ENCODE measurements at places on chromosomes 3 and 15.
A peak's percentile ranks its signal among the peaks of the same experiment; 100 is the strongest.

DNA sequence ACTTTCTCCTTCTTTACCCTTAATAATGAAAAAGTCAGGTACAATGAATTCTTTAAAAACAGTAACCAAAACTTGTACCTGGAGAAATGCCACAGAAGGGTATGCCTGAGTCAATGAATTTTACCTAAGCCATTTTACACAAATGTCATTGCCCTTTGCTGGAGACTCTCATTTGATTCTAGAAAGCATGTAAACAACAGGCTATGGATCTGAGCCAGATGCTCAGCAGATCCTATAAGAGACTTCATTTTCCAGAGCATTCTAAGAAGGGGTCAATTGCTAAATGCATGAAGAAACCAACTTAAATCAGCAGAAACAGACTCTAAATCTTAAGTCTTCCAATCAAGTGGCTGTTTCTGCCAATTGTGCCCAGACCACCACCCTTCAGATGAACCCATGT is 83.8 kb upstream of the GALNT15 start:
- no peak for DNase-seq

DNA sequence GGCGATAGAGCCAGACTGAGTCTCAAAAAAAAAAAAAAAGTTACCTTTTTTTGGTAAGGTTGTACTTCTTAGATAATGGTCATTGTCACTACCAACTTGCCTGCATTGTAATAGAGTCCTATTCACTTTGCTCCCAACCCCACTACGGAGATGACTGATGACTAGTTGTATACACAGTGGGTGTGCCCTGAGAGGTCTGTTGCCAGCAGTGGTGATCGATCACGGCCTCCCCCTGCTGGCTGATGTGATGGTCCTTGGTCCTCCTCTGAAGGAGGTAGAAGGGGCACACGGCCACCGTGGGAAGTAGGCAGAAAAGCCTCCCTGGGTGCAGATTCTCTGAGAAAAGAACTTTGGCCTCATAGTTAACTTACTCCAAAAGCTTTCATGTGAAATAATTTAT is 10.7 kb downstream of the GCNT3 start:
- peak; percentile 37 for DNase-seq

DNA sequence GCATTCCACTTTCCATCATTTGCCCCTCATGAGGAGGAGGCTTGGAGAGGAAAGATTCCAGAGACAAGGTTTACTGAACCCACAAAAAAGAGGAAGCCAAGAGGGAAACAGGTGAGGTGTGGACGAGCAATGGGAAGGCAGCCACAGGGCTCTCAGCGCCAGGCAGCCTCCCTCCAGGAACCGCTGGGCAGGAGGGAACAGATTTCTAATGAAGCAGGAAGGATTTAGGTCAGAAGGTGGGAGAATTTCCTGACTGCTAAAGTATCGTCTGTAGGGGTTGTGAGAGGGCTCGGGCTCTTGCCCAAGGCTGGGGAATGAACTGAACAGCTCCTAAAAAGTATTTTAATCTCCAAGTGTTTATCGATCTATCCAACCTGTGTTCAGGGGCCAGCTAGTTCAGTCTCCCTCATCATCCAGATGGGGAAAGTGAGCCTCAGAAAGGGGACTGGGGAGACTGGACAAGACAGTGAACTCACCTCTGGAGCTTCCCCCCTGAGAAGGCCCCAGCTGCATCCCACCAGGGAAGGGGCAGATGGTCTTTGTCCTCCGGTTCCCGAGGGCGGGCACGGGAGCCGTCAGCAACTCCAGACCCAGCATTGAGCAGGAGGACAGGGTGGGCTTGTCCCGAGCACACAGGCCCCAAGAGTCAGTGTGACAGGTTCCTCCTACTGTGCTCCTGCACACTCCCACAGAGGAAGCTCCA is 10.5 kb downstream of the LOXL1 start:
- no peak for DNase-seq

GRCh38 chr3:156793400-156793799 is 32.8 kb upstream of the LEKR1 start:
- no peak for DNase-seq

DNA sequence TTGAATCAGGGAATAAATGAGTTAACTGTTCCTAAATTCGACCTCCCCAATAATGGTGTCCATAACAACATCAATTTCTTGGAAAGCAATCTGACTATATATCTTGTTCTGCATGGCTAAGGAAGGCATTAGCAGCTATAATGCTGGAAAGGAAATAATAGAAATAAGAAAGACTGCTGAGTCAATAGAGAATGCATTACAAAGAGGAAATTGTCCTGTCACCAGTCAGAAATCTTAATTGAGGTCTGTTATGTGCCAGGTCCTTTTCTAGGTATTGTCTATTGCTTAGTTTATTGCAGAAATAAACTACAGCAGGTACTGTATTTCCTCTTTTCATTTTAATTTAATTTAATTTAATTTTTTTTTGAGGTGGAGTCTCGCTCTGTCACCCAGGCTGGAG is 5.9 kb upstream of the PPP1R2 start:
- no peak for DNase-seq

DNA sequence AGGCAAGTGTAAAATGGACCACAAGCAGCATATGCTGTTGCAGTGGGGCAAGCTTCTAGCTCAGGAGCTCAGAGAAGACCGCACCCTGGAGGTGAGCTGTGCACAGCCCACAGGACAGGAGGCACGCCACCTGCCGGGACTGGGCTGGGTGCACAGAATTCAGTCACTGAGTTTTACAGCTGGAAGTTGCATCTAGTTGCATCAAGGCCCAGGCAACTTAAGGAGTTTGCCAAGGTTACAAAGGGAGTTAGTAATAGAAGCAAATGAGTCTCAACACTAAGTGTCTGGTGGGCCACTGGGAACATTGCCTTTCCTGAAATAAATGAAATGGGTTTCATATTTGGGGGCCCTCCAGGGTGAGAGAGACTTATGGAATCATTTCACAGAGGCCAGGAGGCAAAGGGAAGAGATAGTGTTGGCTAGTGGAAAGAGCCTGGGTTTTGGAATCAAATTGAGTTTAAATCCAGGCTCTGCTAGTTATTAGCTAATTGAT is 36.0 kb upstream of the TIMP4 start:
- DNase-seq = peak; percentile 49

- DNase-seq = no peak
Observed at GRCh38 chr3:33006081-33006480, 54.6 kb downstream of the CCR4 start.

DNA sequence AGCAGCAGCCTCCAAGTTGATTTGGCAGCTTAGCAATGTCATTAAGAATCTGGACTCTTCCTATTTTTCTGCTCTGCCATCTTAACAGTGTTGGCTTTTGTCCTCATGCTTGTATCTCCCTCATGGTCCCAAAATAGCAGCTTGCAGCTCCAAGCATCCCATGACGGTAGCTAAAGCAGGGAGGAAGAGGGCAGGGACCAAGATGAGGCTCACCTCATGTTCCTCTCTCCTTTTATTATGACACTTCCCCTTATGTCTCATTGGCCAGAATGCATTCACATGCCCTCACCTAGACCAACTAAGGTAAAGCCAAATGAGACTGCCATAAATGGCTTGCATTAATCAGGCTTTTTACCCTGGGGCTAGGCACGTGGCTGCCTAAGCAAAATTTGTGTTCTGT is 382.4 kb downstream of the SHQ1 start:
- DNase-seq = no peak

- DNase-seq = no peak
Observed at GRCh38 chr3:195101927-195102608, 168.9 kb downstream of the XXYLT1 start.

- DNase-seq = no peak
Observed at GRCh38 chr3:95654570-95655362, 1159.6 kb upstream of the EPHA6 start.

DNA sequence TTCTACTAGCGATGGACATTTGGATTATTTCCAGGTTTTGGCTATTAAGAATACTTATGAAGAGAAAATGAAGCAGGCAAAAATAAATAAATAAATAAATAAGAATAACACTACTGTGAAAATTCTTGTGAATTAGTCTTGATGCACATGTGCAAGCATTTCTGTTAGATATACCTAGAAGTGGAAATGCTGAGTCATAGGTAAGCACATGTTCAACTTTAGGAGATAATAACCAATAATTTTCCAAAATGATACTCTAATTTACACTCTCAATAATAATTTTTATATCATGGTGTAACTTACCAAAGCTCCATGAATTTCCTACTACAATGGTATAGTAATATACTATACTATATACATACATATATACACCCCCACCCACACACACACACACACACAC is 23.4 kb downstream of the EMC4 start:
- DNase-seq = no peak

DNA sequence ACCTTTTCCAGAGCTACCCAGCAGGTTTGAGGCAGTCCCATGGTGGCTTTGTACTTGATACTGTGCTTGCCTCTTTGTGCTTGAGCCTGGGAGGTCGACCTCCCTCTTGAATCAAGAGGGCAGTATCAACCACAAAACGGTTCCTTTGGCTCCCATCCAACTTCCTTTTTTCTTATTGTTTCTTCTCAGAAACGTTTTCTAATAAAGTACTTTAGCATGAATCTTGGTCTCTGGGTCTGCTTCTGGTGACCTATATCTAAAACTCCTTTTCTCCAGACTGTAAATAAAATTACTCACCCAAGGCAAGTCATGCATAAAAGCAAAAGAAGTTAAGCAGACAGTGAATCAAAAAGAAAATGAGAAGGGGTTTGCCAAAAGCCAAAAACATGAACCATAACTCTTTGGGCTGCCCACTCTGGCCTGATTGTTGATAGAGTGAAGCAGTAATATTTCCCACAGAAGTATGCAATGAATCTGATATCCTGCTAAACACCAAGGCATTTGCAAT is 112.2 kb upstream of the SLC4A7 start:
- no peak for DNase-seq

GRCh38 chr3:50316657-50317242 is 5.8 kb downstream of the HYAL2 start:
- peak; percentile 52 for DNase-seq

GRCh38 chr3:66692042-66692765 is 191.4 kb upstream of the LRIG1 start:
- no peak for DNase-seq

- no peak for DNase-seq
Observed at GRCh38 chr3:37944391-37944842, 46.2 kb upstream of the VILL start.

DNA sequence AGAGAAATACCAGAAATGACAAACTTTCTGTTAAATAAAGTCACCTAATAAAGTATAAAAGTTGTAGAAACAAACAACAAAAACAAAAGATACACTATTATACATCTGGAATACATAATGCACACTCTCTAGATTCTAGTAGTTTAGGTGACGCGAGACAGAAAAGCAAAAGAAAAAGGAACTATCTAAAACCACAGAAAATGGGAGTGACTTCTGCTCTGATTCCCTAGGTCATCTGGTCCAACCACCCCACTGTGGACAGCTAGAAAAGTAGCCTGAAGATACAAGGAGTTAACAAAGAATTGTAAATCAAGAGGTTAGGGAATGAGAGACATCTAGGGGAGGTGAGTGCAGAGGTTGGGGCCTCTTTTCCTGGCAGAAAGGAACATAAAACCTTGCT is 39.1 kb downstream of the DHX36 start:
- DNase-seq = no peak

DNA sequence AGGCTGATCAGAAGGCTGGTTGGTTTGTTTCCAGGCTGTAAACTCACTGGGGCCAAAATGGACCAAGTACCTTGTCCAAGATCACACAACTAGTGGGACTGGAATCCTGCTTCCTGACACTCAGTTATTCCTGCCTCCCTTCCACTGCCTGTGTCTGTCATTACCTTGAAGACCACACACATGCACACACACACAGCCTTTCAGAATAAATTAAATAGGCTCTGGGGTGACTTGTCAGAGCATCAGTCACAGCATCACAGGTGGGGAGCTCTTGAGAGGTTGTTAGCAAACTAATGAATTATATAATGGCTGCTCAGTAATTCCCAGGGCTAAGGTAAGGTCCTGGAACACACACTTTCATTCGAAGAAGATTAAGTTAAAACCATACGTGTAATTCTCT is 231.8 kb downstream of the UACA start:
- DNase-seq = no peak

DNA sequence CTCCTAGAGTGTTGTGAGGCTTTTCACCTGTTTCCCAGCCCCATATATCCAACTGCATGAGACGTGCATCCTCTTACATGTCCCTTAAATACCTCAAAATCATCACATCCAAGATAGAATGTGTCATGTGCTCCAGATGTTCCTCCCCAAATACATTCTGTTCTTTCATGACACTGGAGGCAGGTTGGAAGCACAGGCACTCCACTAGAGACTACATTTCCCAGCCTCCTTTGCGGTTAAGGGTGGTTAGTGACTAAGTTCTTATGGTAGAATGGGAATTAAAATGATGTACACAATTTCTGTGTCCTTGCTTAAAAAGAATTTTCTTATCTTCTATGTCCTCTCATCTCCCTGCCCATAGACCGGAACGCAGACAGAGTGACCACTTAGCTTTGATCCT is 34.3 kb downstream of the TMEM40 start:
- no peak for DNase-seq

DNA sequence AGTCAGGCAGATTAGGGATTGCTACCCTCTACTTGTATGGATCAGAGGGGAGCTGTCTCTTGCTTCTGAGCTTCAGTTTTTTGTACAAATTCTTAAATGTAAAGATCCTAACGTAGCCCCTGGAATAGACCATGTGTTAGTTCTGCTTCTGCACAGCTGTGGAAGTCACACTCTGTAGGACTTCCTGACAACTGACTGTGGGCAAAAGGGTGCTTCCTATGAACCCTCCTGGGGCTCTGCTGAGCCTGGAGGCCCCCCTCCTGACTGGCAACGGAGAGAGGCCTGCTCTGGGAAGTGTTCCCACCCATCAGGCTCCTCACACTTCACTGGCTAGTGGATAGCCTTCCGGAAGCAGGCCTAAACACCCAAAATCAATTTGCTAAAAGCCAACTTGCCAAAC is 131.0 kb downstream of the RPLP1 start:
- no peak for DNase-seq

DNA sequence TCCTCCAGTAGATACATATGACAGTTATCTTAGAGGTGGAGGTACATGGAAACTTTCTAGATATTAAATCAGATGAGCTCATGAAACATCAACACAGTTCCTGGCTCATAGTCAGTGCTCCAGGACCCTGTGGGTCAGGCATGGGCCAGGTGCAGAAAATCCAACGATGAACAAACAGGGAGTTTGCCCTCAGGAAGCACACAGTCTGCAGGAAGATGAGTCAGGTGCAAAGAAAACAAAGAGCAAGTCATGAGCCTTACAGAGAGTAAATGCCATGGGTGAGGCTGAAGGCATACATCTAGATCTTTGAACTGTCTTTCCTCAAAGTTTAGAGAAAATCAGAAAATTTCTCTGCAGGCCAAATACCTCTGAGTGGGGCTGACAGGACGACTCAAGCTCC is 184.2 kb upstream of the TPM1 start:
- DNase-seq = no peak
